Stimulated activated CD4-positive, alpha-beta T cell treated with anti-CD3 and anti-CD28 coated beads, Interleukin-12 subunit alpha, Interleukin-12 subunit beta, amount 100 ng/mL, for 48 hours (primary cell): ENCODE measurements at places on chromosomes 4 and X.

DNA sequence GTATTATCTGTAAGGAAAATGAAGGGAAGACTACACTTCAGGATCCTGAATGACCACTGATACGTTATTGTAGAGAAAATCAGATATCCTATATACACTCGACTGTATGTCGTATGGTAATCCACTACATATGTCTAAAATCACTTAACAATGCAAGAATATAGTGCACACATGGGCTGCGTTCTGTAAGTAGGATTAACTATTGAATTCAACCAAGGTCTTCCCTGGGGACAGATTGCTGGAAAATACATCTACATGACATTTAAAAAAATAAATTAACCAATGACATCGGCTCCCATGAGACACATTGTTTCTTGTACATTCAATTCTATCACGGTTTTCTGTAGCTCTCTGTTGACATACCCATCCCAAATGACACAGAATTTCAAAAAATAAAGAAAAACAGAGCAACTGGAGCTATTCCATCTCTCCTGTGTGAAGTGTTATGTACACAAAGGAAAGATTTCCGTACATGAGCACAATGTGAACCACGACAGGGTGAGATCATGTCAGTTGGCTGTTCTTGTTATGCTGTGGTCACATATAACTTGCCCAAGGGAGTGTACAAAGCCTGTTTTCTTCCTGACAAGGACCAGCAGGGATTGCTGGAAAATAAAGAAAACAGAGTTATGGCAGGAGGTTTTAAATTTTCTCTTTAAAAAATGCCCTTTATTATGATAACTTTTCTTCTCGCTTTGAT lies 6.1 kb downstream of the ENOX2 start:
- no peak for DNase-seq

DNA sequence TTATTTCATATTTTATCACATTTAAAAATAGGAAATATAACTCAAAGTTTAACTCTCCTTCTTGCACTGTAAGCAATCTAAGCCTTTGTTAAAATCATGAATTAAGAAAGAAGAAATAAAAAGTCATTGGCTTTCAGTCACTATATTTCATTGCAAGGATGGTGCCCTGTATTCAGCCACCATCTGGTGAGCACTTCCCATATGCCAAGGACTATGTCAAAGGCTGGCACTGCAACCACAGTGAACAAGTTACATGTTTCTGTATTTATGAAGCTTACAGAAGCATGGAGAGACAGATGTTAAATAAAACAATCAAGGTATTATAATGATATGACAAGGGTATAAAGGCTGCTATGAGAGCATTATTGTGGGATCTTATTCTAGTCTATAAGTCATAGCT lies 68.6 kb downstream of the PRKG2 start:
- no peak for DNase-seq

DNA sequence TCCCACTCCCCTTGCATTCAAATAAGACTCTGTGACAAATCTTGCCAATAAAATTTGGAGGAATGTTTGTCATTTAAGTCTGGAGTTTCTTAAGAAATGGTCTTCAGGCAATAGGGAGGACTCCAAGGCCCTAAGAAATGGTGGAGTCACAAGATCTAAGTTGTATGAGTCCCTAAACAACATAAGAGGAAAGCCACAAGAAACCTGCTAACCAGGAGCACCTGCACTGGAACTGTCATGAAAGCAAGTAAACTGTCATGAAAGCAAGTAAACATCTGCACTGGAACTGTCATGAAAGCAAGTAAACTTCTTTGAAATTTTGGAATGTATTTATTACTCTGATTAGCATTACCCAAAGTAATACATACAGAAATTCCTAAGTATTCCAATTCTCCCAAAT lies 3.5 kb downstream of the CNOT6L start:
- DNase-seq: no peak

DNA sequence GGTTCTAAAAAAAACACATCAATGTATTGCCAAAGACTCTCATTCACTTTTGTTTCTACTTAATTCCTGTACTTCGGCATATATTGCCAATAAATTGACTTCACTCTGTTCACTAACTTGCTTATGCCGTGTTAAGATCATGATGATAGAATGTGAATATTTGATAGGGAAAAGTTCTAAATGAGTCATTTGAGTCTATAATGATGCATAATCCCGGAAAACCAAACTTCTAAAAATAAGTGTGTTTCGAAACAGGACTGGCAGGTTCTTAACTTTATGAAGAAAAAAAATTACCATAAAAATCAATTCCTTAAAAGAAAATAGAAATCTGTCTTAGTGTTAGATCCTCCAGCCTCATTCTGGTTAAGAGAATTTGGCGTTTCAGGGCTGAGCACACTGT lies 387.5 kb upstream of the FTHL17 start:
- no peak for DNase-seq

- no peak for DNase-seq
These were observed 27.2 kb downstream of the OCIAD1 start for GRCh38 chr4:48858130-48858529.

DNA sequence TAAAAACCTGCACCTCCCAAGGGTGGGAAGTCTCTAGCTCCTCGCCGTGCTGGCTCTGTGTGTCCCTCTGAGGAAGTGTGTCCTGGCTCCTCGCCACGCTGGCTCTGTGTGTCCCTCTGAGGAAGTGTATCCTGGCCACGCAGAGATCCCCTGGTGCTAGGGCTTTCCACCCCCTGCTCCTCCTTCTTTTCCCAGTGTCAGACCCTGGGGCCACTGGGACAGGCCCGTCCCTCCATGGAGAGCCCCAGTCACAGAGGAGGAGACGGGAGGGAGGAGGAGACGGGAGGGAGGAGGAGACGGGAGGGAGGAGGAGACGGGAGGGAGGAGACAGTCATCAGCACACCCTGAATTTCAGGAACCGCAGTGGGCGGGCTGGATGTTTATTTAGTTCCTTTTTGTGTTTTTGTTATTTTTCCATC lies 53.8 kb upstream of the HGFAC start:
- no peak for DNase-seq

GRCh38 chrX:44871931-44872820 lies 812 bp upstream of the KDM6A start:
- peak; percentile 3 for DNase-seq

DNA sequence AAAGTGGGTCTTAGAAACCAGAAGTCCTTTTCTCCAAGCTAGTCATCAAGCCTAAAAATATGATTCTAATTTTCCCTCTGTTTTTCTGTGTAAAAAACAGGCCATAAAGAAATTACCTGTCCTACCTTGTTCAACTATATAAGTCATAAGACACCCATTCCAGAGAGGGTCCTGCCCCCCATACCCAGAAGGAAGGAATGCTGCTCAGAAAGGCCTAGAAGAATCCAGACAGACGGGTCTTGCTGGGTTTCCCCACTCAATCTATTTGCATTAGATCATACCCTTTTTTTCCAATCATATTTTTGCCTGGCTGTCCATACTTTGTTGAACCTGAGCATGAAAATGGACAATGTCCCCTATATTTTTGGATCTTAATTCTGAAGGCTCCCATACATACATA lies 16.3 kb upstream of the XAGE2 start:
- no peak for DNase-seq
